Stomach (tissue), 19 donors: ENCODE measurements at places on chromosomes 16 and 17. TPM values are rescaled to one million over a fixed set of nuclear protein-coding genes. Genes with fewer than 3 reads are reported as not detected.
A peak's percentile ranks its signal among the peaks of the same experiment; 100 is the strongest.

The CLUH gene
- 17.6 TPM for polyA plus RNA-seq

The METRNL gene
- 29.3 TPM for polyA plus RNA-seq

The GLP2R gene
- polyA plus RNA-seq, result 6.4 TPM

The ITGB3 gene
- 1.7 TPM for polyA plus RNA-seq

The RPH3AL gene
- polyA plus RNA-seq, result 5.1 TPM

The CCDC154 gene
- 0.31 TPM for polyA plus RNA-seq

The SEPTIN12 gene
- polyA plus RNA-seq, result not detected

DNA sequence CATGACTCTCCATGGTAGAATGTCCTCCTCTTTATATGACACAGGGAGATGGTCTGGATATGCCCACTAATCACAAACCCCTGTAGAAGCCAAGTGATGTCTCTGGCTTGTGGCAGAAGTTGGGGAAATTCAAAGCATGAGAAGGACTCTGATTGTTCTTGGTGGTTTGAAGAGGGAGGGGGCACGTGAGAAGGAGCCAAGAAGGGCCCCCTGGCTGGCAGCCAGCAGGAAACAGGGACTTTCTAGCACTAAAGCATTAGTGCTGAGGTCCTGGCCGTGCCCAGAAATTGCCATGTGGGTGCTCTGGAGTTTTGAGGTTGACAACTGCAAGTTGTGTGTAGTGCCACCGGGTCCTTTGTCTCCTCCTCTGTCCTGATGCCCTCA, 199.9 kb downstream of the LGALS9B start:
- H3K4me3 ChIP-seq, result no peak overlapping the region
- H3K4me1 ChIP-seq, result no peaks in the 10 kb centered on the region
- no peak overlapping the region for H3K27ac ChIP-seq
- H3K36me3 ChIP-seq, result no peaks in the 10 kb centered on the region
- no peaks in the 10 kb centered on the region for H3K27me3 ChIP-seq
- DNase-seq, result no peak

GRCh38 chr16:50643192-50643591, 37.9 kb downstream of the SNX20 start:
- no peak overlapping the region for H3K27ac ChIP-seq
- H3K27me3 ChIP-seq, result no peaks in the 10 kb centered on the region
- H3K4me3 ChIP-seq, result no peak overlapping the region
- peaks cover 6% of the 10 kb centered on the region for H3K4me1 ChIP-seq

DNA sequence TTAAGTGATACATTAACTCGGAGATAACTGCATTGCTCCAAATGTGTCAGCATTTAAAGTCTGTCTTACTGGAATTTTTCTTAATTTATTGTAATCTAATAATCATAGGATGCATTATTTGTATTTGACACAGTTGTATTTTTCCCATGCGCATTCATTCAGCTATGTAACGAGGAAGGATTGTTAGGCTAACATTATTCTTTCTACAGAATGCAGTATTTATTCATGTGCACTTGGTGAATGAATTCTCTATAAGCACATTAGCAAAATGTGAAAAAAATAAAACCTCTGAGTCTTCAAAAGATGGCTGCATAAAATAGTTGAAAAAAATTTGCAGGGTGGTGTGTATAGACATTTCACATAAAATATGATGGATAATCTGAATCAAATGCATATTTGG, 168.6 kb downstream of the CNTNAP4 start:
- no peaks in the 10 kb centered on the region for H3K36me3 ChIP-seq
- H3K27me3 ChIP-seq, result no peaks in the 10 kb centered on the region
- no peak overlapping the region for H3K27ac ChIP-seq
- no peak for DNase-seq

GRCh38 chr16:9476744-9477143, 385.3 kb downstream of the HAPSTR1 start:
- no peak overlapping the region for H3K4me3 ChIP-seq
- H3K36me3 ChIP-seq, result no peaks in the 10 kb centered on the region
- no peak overlapping the region for H3K27ac ChIP-seq
- no peaks in the 10 kb centered on the region for H3K27me3 ChIP-seq
- no peak for DNase-seq

- no peaks in the 10 kb centered on the region for H3K4me1 ChIP-seq
- H3K36me3 ChIP-seq, result no peaks in the 10 kb centered on the region
- DNase-seq, result no peak
- no peak overlapping the region for H3K4me3 ChIP-seq
- H3K27me3 ChIP-seq, result no peaks in the 10 kb centered on the region
- no peak overlapping the region for H3K27ac ChIP-seq
Measured at GRCh38 chr16:77442078-77442477, 7.2 kb upstream of the ADAMTS18 start.

- DNase-seq, result no peak
- no peak overlapping the region for H3K4me3 ChIP-seq
- H3K4me1 ChIP-seq, result peaks cover 26% of the 10 kb centered on the region
- no peaks in the 10 kb centered on the region for H3K36me3 ChIP-seq
Measured at GRCh38 chr17:44105483-44105882, 18.0 kb downstream of the HDAC5 start.

GRCh38 chr17:77728474-77728795, 230.1 kb upstream of the TNRC6C start:
- no peak for DNase-seq
- H3K27ac ChIP-seq, result peak overlapping the region; percentile 47

GRCh38 chr16:19835968-19836421, 48.7 kb downstream of the GPRC5B start:
- H3K36me3 ChIP-seq, result no peaks in the 10 kb centered on the region
- H3K4me1 ChIP-seq, result no peaks in the 10 kb centered on the region
- no peak for DNase-seq
- H3K27me3 ChIP-seq, result no peaks in the 10 kb centered on the region
- H3K4me3 ChIP-seq, result no peak overlapping the region

DNA sequence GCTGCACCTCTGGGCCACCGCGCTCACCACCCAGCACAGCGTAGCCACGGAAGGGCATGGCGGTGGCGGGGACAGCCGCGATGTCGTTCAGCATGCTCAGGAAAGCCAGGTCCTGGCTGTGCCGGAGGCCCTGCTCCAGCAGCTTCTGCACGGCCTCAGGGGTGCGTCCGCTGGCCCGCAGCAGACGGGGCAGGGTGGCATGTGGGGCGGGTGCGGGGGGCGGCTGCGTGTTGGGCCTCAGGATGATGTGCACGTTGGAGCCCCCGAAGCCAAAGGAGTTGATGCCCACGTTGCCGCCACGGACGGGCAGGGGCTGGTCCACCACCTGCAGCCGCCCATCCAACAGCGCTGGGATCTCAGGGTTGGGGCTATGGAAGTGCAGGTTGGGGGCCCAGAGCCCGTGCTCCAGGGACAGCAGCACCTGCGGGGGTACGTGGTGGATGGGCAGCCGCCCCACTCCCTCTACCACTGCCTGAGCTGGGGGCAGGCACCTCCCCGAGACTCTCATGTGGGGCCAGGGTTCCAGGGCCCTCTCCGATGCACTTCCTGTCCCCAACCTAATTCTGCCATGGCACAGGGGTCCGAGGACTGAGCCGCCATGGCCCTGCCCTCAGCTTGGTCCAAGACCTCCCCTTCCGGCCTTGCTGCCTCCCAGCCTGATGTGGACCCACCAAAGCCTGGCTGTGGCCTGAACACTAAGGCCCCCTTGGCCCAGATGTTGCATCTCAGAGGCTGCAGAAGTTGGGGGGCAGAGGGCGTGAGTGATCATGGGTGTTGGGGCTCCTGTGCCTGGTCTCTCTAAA, 6.6 kb downstream of the FASN start:
- peaks cover 5% of the 10 kb centered on the region for H3K4me1 ChIP-seq
- no peak for DNase-seq
- H3K27me3 ChIP-seq, result no peaks in the 10 kb centered on the region
- H3K27ac ChIP-seq, result no peak overlapping the region

DNA sequence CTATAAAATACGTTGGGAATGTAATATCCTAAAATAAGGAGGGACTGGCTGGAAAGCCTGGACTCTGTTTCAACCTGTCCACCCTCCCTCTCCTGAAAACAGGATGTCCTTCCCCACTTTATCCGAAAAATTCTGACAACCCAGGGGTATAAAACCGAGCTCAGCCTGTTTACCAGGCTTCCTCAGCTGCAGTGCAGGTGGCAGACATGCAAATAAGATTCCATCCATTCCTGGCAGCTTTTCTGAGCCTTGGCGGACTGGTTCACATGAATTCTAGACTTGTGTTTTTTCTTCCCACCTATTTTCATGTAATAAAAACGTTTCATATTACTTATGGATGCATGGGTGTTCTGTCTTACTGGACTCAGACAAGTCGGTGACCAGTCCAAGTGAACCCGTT, 479.3 kb downstream of the KCNJ18 start:
- no peaks in the 10 kb centered on the region for H3K27me3 ChIP-seq
- H3K4me3 ChIP-seq, result no peak overlapping the region
- H3K36me3 ChIP-seq, result no peaks in the 10 kb centered on the region

- H3K4me1 ChIP-seq, result peaks cover 24% of the 10 kb centered on the region
- peak within 1 kb of the TSS; percentile 45 for H3K4me3 ChIP-seq
- H3K27me3 ChIP-seq, result peaks cover 90% of the 10 kb centered on the region
Measured at GRCh38 chr17:7704601-7705268, at the start of gene EFNB3. Gene EFNB3 (plus strand): TSS chr17:7705202. CDS start chr17:7705599, 397 bp downstream.

GRCh38 chr17:28544402-28545140, 7.9 kb downstream of the UNC119 start:
- no peak for DNase-seq
- no peaks in the 10 kb centered on the region for H3K27me3 ChIP-seq
- no peak overlapping the region for H3K27ac ChIP-seq
- H3K4me1 ChIP-seq, result peaks cover 7% of the 10 kb centered on the region
- no peak overlapping the region for H3K4me3 ChIP-seq
- H3K36me3 ChIP-seq, result peaks cover 4% of the 10 kb centered on the region
